Thoracic aorta endothelial cell (primary cell): ENCODE measurements at places on chromosomes 6 and 20. TPM values are rescaled to one million over a fixed set of nuclear protein-coding genes. Genes with fewer than 3 reads are reported as not detected.

COL11A2 gene
- total RNA-seq, result 0.13 and 0.29 TPM in 2 replicates

BTN1A1 gene
- total RNA-seq, result not detected in 2 replicates

NMBR gene
- total RNA-seq, result not detected in 2 replicates

TAF8 gene
- total RNA-seq, result 19.5 and 25.3 TPM in 2 replicates

HELZ2 gene
- 26.9 and 33.4 TPM in 2 replicates for total RNA-seq
